ENCODE measurements at places on chromosomes 7 and 10. TPM values are rescaled to one million over a fixed set of nuclear protein-coding genes. Genes with fewer than 3 reads are reported as not detected.

Gene RNF32
- 0.77 TPM for polyA plus RNA-seq

Gene FAS
- polyA plus RNA-seq = 14.4 TPM

Gene OR2A5
- not detected for polyA plus RNA-seq

Gene RBP3
- polyA plus RNA-seq = not detected

Gene LBX1
- not detected for polyA plus RNA-seq

Gene HTR7
- 0.03 TPM for polyA plus RNA-seq

Gene CALCR
- polyA plus RNA-seq = not detected

Gene LIPM
- not detected for polyA plus RNA-seq

Gene PNPLA8
- polyA plus RNA-seq = 26.1 TPM

Gene ABCB4
- polyA plus RNA-seq = 60.9 TPM

Gene NPY4R2
- not detected for polyA plus RNA-seq

Gene CABCOCO1
- polyA plus RNA-seq = 2.5 TPM

Gene SPDYE16
- 0.22 TPM for polyA plus RNA-seq

Gene LRRD1
- 0.07 TPM for polyA plus RNA-seq

Gene PSTK
- 7.1 TPM for polyA plus RNA-seq
